NAMALWA (cell line): ENCODE measurements at places on chromosomes 3 and 15.

DNA sequence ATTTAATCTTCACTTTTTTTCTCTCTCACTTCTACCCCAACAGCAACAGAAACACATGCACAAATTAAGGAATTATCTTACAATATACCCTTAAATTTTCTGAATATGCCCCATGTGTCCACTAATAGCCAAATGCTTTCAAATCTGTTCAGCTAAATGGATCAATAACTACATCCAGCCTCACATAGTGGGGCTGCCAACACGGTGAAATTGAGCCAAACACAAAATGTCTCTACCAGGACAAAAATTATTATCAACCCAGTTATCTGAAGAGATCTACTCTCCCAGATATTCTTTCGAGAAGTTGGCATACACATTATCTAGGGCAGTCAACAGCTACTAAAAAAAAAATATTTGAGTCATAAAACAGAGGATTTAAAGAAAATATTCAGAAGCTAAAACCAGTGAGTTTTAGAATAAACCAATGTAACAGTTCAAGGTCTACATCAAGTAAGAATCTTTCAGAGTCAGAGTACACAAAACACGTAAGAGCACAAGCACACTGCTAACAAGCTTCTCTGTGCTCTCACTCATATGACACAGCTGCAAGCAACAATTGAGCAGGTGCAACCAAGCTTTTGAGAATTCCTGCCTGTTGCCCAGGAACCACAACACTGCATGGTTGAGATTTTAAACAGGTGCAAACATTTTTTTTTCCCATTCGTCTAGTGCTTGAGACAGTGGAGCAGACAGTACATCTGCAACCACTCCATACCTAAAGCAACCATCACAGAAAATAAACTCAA is 247.7 kb downstream of the ZBTB20 start:
- DNase-seq: peak; percentile 37

DNA sequence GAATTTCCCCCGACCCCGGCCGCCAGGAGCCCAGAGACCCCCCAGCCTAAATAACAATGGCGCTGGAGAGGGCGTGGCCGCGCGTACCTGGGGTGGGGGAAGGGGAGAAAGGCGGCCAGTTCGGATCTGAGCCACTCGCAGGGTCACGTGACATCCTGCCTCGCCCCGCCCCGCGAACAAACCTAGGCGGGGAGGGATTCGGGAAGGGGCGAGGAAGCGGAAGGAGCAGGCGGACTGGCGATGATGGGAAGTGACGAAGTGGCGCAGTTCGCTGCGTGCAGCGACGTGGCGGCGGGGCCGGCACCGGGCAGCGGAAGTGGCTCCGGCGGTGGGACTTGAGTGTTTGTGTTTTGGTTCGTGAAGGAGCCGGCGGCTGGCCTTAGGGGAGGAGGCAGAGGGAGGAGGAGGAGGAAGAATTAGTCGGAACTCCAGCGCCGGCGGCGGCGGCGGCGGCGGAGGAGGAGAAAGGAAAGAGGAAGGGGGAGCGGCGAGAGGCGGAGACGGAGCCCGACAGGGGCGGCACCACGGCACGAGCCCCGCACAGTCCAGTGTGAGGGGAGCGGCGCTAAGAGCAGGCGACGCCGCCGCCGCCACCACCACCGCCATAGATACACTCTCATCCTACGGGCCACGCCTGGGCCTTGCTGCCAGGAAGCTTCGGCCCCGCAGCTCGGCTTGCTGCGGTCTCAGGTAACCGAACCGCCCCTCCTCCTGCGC is at the start of gene RAB5A:
Gene RAB5A, plus strand, starts transcription at position 266 of the 717 bp plus-strand sequence. CDS start 3,802 bp downstream, outside the sequence.
- DNase-seq: peak; percentile 98

DNA sequence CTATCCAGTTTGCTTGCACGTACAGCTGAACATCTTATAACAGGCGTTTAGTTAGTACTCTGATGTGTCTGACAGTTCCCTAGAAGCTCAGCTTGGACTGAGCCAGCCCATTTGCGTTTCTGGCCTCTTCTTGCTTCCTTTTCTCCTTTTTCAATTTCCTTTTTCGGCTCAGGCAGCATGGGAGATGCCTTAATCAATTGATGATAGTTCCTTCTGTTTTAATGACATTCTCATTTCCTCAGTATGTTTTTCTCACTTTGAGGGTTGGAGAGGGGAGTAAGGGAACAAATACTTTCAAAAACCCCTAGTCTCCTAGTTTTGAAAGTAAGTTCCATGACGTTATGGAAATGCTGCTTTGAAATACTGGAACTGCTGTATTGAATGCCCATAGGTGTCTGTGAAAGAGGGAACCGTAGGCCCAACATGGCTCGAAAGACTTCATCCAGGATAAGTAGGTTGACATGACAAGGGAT is 18.9 kb downstream of the IL1RAP start:
- DNase-seq: no peak

- no peak for DNase-seq
Measured at GRCh38 chr3:16837602-16838001, 47.2 kb upstream of the PLCL2 start.

DNA sequence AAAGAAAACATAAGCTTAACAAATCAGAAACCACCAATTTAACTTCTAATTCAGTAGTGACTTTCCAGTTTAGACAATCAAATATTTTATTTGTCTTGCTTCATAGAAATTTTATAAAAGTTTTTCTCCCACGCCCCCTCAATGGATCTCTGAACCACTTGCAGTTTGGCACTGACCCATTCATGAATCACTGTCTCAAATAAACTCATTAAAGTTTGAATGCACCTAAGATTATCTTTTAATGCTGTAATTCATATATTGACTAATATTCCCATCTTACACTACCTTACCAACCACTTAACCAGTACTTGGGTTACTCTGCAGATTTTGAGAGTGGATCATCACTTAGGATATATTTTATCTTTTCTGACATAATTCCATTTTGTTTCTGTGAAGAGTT is 880.2 kb downstream of the OTOL1 start:
- no peak for DNase-seq

DNA sequence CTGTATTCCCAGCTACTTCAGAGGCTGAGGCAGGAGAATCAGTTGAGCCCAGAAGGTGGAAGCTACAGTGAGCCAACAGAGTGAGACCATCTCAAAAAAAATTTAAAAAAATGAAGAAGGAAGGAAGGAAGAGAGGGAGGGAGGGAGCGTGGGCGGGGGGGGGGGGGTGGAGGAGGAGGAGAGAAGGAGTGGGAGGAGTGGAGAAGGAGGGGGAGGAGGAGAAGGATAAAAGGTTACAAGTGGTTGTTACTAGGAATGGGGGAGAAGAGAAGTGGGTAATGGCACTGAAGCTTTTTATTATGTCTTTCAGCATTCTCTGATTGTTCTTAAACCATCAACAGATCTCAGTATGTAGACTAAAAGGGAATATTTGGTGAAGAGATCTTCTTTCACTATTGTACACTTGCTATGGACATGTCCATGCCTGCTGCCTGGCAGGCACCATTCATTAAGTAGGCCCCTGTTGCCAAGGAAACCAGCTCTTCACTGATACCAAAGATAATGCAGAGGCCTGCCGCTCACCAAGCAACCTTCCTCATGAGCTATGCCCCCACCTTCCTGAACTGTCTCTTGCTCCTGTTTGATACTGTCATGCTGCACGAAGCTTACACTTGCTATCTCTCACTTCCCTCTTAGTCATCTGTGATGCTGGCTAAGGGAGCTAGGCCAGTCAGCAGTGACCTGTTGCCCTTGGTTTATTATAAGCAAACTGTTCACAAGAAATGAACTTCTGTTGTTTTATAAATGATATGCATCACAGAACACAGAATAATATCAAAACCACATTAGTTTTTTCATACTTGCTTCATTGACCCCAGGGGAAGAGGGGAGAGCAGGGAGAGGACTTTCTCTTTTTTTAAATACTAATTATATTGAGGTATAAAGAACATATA is 23.1 kb downstream of the EPM2AIP1 start:
- peak; percentile 73 for DNase-seq

DNA sequence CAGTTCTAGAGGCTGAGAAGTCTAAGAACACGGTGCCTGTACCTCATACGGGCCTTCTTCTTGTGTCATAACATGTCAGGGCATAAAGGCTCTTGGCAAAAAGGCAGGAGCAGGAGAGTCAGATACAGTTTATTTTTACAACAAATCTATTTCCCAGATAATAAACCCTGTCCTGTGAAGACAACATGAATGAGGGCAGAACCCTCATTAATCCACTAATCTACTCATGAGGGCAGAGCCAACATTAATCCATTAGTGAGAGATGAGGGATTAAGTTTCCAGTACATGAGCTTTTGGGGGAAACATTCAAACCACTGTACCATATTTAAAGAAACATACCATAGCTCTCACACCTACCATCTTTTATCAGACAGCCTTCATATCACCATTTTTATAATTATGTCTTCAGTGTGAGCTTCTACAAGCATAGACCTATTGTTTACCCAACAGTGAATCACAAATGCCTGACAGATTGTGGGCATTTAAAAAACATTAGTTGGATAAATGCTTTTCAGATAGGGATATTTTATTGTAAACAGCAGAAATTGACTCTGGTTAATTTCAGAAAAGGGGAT is 645.8 kb downstream of the GRM7 start:
- DNase-seq: no peak
